ENCODE measurements at places on chromosomes 16 and 17.

GRCh38 chr17:921161-921560, 58.4 kb downstream of the NXN start:
- no peak for DNase-seq

GRCh38 chr16:3085868-3086595, 13.1 kb downstream of the ZSCAN10 start:
- DNase-seq: no peak

DNA sequence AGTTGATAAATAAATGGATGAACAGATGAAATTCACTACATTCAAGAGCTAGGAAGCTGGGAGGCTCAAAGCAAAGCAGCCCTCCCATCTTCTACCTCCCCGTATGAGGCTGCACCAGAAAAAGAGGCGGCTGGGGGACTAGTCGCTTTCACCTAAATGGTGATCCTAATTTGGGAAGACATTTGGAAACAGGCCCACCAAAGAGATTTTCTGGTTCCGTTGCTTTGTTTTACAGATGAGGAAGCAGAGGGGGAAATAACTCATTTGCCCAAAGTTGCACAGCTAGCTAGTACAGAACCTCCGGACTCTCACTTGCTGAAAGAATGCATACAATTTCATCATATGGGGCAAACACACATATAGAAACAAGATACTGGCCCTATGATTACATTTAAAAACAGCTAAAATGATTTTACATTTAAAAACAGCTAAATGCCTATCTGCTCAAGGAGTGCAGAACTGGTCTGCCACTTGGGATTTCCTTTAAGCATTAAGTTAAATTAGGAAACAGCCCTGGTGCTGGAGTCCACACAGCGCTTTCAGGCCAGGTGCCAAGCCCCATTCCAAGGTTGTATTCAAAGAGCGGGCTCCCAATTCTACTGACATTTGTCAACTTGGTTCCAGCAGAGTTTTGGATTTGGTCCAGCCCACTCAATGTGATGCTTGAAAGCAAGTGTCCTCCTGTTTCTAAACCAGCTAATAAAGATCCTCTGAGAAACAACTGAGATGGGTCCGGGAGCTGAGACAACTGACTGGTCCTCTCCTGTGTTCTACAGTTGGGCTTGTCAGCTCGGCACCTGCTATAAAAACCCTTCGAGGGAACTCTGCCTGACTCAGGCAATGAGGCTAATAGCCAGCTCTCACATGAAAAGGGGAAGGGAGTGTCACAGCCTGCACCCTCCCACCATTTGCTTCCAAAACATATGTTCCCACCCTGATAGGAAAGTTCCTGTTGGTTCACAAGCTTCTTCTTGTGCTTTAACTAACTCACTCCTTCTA, 11.7 kb downstream of the ERN1 start:
- DNase-seq: no peak

DNA sequence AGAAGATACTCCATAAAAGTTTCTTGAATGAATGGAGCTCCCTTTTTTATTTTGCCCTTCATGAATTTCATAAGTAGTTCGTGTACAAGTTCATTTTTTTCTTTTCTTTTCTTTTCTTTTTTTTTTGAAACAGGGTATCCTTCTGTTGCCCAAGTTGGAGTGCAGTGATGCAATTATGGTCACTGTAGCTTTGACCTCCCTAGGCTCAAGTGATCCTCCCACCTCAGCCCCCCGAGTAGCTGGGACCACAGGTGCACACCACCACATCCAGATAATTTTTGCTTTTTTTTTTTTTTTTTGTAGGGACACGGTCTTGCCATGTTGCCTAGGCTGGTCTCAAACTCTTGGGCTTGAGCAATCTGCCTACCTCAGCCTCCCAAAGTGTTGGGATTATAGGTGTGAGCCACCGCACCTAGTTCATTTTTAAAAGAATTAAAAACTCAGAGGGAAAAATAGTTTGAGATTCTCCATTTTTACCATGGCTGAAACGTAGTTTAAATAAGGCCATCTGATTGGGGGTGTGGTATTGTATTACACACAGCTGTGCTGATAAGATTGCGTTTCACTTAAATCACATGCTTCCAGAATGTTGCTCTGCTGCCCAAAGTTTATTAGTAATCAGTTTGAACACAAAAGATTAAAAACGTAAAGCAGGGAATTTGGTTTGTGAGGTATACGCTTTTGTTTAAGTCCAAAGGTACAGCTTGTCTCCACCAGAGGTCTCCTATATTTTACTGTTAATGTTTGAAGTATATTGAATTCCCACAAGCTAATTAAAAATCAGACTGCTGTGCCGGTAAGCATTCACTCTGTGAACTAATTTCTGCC, 154.1 kb downstream of the SOCS1 start:
- no peak for DNase-seq

- DNase-seq: peak; percentile 87
Observed at GRCh38 chr17:78993241-78993956, 13.7 kb upstream of the LGALS3BP start.

- no peak for DNase-seq
Observed at GRCh38 chr17:80902963-80903611, 88.6 kb upstream of the CHMP6 start.
